NB4 (cell line): ENCODE measurements at places on chromosomes 1 and 21.

- DNase-seq: no peak
Observed at GRCh38 chr1:211591980-211592493, 13.1 kb upstream of the SLC30A1 start.

GRCh38 chr1:27503033-27503432, 13.1 kb upstream of the WASF2 start:
- DNase-seq: no peak

DNA sequence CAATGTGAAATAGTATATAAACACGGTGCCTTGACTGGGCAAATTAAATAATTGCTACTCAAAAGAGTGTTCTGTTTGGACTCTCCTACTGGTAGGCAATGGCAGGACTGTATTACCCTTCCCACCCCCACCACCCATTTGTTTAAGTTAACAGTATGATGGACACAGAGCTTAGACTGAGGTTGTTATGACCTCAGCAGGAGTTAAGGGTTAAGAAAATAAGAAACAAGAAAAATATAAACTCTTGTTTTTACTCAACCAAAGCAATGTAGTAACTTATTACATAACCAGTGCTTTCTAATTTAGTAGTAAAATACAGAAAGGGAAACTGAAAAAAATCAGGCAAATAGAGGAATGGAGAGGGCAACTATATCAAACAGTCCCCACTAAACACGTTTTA, 19.9 kb upstream of the SERPINC1 start:
- DNase-seq: no peak

- no peak for DNase-seq
Observed at GRCh38 chr1:35674111-35674510, 32.8 kb upstream of the PSMB2 start.

DNA sequence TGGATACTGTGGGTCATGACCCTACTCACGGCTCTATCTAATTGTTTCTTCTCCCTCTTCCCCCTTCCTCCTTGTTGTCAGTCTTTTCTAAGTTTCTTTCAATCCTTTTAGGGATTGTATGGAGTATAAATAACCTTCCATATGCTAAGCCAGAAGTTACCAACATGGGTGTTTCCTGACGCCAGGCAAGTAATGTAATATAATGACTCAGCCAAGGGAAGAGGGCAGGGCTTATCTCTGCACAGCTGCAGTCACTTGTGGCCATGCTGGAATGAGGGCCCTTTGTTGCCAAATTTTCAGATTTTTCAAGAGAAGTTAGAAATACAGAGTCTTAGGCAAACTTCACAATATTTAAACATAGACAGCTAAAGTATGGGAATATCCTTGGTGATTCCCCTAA, 194.6 kb downstream of the ST6GALNAC3 start:
- DNase-seq: no peak
